ENCODE measurements at places on chromosomes 13 and 19.

DNA sequence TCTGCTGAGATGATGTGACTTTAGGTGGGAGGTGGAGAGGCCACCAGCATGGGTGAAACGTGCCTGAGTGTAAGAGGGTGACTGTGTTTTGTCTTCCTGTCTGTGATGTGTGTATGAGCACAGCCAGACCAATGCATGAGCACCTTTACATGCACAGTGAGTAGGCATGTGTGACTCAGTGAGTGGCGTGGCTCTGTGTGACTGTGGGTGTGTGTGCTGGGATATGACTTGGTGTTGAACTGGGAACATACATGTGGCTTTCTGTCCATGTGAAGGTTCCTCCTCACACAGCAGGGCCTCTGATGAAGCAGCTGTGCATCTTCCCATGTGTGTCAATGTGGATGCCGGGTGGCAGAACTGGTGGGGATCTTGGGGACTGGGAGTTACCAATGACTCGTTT, 19.9 kb upstream of the LGALS13 start:
- no peak for DNase-seq

- DNase-seq, result peak; percentile 78
These were observed 19.3 kb downstream of the GNA15 start for GRCh38 chr19:3154957-3155736.

GRCh38 chr19:5002143-5002542, 33.2 kb downstream of the KDM4B start:
- DNase-seq, result peak; percentile 59

DNA sequence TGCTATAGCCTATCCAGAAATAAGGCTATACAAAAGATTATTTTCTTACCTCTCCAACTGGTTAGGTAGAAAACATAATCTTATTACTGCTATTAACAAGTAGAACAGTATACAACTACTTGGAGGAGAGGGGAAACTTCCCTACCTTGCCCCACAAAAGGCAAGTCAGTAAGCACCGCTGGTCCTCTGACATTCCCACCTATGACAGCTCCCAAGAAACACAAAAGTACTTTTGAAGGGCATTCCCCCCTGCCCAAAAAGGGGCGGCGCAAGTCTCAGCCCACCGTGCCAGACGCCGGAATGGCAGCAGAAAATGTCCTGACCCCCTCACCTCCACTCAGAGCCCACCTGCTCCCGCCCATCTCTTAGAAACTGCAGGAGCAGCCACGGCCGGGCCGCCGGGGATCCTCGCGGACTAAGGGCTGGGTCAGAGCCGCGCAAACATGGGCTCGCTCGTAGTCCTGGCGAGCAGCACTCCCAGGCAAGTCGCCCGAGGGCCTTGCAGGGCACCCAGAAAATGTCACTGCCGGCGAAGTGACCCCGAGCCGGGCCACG, 437 bp downstream of the SUCLA2 start:
- DNase-seq, result peak; percentile 1

DNA sequence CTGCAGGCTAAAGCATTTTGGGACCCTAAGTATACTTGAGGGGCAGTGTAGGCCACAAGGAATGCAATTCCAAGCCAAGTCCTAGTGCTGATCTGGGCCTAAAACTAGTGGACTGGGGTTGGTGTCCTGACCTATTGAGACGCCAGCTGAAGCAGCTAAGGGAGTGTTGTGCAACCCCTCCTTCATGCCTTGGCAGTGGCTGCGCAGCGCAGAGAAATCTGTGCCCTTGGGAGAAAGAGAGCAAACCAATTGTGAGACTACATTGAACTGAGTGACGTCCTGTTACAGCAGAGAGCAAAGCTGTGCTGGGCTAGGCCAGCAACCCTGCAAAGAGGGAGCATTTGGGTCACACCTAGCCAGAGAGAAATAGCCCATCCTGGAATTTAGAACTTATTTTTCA, 2715.0 kb upstream of the PCDH20 start:
- no peak for DNase-seq

DNA sequence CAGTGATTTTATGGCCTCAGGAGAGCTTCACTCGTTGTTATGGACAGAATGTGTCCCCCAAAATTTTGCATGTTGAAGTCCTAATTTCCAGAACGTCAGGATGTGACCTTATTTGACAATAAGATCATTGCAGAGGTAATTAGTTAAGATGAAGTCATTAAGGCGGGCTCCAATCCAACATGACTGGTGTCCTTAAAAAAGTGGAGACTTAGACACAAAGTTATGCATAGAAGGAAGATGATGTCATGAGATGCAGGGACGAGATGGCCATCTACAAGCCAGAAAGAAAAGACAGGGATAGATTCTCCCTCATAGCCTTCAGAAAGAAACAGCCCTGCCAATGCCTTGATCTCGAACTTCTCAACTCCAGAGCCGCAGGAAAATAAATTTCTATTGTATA, 25.8 kb upstream of the SPATA13 start:
- DNase-seq, result no peak

DNA sequence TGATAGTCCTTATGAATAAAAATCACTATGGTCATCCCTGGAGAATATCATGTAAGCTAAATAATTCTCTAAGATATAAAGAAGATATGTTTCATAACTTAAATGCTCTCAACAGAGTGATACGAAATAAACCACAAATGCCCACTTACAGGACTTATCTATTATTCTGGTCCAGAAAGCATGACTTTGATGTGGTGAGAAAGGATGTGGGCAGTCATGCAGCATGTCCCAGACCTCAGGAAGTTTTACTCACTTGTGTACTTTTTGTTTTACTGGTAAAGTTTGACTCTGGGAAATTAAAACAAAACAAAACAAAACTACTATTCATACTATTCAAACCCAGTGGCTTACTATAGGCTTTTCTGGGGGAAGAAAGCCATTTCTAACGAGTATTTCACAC, 483.2 kb upstream of the SLITRK6 start:
- no peak for DNase-seq

DNA sequence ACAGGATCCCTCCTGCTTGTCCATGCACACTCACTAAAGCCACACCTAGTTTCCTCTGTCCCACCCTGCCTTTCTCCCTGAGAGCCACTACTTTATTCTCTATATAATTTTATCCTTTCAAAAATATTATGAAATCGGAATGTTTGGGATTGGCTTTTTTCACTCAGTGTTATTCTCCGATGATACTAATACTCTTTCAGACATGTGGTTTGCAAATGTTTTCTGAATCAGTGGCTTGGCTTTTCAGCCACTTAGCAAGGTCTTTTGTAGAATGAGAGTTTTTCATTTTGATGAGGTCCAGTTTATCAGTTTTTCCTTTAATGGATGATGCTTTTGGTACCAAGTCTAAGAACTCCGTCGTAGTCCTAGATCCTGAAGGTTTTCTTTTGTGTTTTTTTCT, 11.6 kb downstream of the SPATA13 start:
- no peak for DNase-seq

DNA sequence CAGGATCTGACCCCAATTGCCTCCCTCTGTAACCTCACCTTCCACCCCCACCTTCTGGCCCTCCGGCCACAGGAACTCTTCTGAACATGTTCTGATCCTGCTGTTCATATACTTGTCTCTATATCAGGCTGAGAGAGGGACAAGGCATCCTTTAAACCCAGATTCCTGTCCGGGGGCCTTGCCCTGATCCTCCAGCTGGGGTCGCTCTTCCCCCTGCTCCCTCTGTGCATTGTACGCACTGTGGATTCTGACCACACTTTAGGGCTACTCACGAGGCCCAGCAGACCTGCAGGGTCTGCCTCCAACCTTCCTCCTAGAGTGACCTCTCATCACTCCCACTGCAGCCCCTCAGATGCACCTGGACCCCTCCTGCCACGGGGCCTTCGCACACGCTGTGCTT, 269.3 kb downstream of the UQCRFS1 start:
- no peak for DNase-seq

DNA sequence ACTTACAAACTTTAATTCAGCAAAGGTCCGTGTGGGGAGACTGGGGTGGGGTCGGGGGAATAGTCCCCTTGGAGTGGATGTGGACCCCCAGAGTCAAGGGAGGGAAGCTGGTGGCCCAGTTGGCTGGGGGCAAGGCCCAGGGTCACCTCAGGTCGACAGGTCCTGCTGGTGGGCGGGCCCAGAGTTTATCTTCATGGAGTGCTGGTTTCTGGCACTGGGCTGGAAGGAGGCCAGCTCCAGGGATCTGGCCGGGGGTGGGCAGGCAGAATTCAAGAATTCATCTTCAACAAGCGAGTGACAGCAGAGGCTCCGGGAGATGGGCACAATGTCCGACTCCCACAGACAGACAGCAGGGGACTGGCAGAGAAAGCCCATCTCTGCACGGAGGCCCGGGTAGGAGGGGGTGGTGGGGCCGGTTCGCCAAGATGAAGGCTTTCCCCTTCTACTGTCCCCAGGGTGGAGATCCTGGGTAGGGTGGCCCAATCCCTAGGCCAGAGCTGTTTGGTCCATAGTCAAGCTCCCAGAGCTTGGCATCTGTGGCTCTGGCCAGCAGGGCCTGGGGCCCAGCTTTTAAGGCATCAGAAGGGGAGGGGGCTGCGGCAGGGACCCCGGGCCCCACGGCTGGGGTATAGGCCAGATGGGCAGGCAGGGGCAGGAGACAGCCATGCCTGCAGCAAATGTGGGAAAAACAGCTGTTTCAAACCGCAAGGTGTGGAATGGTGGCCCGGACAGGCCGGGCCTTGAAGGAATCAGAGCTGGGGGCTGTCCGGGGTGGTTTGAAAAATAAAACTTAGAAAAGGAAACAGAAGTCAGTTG, 622 bp upstream of the FDX2 start:
- DNase-seq, result no peak

GRCh38 chr13:91381371-91381770, 17.1 kb upstream of the GPC5 start:
- DNase-seq, result no peak

- peak; percentile 91 for DNase-seq
These were observed 5.8 kb upstream of the TPM4 start for GRCh38 chr19:16070366-16070990.

DNA sequence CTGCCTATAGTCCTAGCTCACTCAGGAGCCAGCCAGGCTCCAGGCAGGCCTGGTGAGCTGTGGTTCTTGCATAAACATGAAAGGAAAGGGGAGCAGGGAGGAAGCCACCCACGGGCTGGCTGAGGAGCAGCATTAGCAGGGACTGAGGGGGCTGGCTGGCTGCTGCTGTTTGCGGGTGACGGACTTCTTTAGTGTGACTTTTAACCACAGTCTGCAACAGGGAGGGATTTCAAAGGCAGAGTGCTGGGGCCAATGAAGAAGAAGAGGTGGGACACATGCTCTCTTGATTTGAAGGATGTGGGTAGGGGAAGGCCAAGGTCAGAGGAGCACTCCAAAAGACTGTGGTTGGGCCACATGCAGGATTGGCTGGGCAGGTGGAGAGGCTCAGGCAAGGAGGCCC, 223.0 kb downstream of the DNAJC15 start:
- no peak for DNase-seq

GRCh38 chr13:67803118-67803517, 573.0 kb upstream of the PCDH9 start:
- DNase-seq, result no peak

DNA sequence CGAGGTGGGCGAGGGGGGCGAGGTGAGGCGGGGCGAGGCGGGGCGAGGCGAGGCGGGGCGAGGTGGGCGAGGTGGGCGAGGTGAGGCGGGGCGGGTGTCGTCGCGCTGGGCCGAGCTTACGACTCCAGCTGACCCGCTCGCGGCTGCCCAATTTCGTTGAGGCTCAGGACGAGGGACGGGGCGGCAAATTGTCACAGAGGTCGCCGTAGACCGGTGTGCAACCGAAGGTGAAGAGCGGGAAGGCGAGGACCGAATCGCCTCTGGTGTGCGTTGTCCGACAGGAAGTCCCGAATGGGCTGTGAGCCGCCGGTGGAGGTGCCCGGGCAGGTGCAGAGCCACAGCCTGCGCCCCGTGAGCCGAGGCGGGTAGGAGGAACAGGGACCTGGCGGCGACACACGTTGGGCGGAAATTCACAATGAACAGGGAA, at the start of gene LACC1:
LACC1 (plus strand) TSS at position 150 of the 427 bp plus-strand sequence. CDS start 1,082 bp downstream, outside the sequence.
- DNase-seq, result no peak

DNA sequence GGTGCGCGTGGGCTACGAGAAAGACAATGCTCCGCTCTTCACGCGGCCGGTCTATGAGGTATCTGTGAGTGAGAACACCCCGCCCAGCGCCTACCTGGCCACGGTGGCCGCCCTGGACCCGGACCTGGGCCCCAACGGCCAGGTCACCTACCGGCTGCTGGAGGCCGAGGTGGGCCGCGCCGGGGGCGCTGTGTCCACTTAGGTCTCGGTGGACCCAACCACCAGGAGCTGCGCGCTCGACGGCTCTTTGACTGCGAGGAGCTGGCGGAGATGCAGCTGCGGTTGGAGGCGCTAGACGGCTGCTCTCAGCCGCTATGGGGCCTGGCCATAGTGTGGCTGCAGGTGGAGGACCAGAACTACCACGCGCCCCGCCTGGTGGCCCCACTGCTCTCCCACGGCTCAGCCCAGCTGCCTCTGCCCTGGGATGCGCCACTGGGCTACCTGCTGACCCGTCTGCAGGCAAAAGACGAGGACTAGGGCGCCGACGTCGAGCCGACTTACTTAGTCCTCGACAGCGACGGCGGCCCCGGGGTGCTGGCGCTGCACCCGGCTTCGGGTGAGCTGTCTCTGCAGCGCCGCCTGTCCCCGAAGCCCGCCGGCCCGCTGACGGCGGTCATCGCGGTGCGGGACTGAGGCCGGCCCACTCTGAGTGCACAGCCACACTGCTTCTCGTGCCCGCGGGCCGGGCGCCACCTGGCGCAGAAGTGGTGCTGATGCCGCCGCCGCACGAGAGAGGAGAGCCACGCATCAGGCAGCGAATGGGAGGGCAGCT, 173.0 kb downstream of the OLFM4 start:
- peak; percentile 38 for DNase-seq

GRCh38 chr13:102176846-102177245, 225.0 kb downstream of the FGF14 start:
- DNase-seq, result no peak

GRCh38 chr19:52297601-52298364, 814 bp downstream of the ZNF480 start:
- DNase-seq, result no peak

GRCh38 chr13:52061587-52061986, 37.1 kb downstream of the UTP14C start:
- peak; percentile 39 for DNase-seq

DNA sequence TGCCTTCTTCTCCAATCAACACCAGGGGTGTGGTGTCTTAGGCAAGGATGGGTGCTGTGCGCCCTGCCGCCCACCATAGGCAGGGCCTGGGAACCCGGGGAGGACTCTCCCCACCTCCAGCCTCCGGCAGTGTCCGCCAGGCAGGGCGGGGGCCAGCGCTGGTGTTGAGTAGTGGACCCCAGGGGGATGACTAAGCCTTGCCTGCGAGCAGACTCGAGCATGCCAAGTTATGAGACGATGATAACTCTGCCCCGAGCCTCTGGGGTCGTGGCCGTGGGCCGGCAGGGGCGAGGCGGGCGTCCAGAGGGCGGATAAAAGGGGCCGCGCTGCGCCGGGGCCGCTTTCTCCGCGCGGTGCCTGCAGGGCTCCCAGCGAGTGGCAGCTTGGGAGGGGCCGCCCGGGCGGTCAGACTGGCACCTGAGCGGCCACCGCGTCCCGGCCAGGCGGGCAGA, at the start of gene MEDAG:
MEDAG (plus strand) TSS at position 340 of the 452 bp plus-strand sequence. CDS start 245 bp downstream, outside the sequence.
- peak; percentile 75 for DNase-seq

DNA sequence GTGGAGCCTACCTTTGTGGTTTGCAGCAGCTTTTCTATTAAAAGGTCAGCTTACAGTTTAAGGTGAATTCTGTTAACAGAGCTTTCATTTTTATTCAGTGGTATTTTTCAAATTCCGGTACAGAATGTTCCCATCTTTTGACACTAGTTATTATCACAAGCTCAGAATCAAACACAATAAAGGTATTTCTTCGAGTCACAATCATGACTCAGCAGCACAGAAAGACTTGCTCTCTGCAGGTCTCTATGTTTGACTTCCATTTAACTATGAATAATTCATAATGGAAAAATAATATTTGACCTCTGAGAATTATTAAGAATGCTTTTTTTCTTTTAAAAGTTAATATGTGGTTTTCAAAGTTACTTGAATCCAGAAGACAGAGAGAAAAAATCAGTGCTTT, 28.2 kb downstream of the DACH1 start:
- no peak for DNase-seq

GRCh38 chr19:12047868-12048267, 4.9 kb downstream of the ZNF878 start:
- no peak for DNase-seq
